ENCODE measurements at places on chromosomes 4 and X. TPM values are rescaled to one million over a fixed set of nuclear protein-coding genes. Genes with fewer than 3 reads are reported as not detected.

- no peak for DNase-seq
Observed at GRCh38 chr4:123856689-123857545, 460.3 kb downstream of the SPRY1 start.

DNA sequence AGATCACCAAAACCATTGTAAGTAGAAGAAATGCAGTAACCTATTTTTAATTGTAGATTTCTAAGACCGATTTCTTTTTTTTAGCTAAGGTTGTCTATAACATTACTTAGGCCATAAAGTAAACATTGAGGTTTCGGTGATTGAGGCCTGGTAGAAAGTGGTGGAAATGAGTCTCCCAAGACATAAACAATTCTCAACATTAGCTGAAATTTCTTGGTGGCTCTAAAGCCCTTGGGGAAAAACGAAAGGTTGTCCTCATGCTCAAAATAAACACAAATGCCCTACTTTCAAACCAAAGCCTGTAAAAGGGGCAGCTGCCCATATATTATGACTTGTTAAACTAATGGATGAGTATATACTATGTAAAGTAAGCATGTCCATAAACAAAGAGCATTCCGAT, 98.8 kb downstream of the SCFD2 start:
- no peak for DNase-seq

DNA sequence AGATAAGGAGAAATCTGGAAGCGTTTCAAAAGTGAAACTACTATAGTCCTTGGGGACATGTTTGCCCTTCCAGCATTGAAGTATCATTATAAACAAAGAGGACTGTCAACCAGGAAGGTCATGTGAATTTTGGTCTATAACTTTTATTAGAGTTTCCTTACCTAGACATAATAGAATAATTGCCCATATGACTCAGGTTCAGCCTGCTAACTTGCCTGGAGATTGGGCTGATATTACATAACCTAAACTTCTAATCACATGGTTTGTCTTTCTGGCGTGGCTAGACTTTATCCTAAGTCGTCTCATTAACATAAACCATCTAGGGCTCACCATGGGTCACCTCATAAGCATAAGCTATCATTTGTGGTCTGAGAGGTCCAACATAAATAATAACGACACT, 775.9 kb downstream of the CENPC start:
- DNase-seq, result no peak

Gene HMGN5
- total RNA-seq, result 0.31 TPM

Gene NLRP2B
- 0.16 TPM for total RNA-seq

All from occipital lobe (tissue), 3 donors.